ENCODE measurements at places on chromosomes 11 and 22.

- no peak for DNase-seq
Observed at GRCh38 chr11:64804346-64805210, 1.6 kb upstream of the MAP4K2 start.

- no peak for DNase-seq
Observed at GRCh38 chr22:20247010-20247505, 21.1 kb downstream of the RTN4R start.

GRCh38 chr11:67644472-67645418 is 5.2 kb upstream of the TBX10 start:
- no peak for DNase-seq

GRCh38 chr11:537622-538430 is 499 bp downstream of the LRRC56 start:
- DNase-seq = no peak

- DNase-seq = no peak
Observed at GRCh38 chr11:134082990-134083389, 14.1 kb downstream of the JAM3 start.

DNA sequence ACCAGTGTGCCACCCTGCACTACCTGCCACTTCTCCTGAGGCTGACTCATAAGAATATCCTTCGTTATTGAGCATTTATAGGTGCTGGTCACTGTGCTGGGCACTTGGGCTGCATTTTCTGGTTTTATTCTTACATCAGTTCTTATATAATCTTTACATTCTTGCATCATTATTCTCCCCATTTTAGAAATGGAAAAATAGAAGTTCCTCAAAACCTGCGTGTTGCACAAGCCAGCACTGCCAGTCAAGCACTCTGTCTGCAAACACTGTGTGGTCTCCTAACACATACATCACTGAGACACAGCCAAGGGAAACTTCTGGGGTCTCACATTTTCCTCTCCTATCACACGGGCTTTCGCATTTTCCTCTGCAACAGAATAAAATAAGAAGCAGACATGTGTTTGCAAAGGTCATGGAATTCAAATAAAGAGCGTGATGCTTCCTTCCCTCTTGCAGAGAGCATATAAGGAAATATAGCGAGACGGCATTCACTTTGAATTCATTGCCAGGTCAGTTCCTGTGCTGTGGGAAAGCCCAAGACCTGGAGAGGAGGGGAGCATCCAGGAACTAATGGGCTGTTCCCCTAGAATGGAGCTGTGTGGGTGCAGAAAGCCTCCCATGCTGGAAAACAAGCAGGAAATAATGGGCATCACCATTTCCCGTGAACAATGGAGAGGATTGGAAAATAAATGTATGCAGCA is 73.9 kb upstream of the SEZ6L start:
- DNase-seq = no peak

GRCh38 chr11:46222490-46223251 is 54.8 kb upstream of the CREB3L1 start:
- DNase-seq = no peak

DNA sequence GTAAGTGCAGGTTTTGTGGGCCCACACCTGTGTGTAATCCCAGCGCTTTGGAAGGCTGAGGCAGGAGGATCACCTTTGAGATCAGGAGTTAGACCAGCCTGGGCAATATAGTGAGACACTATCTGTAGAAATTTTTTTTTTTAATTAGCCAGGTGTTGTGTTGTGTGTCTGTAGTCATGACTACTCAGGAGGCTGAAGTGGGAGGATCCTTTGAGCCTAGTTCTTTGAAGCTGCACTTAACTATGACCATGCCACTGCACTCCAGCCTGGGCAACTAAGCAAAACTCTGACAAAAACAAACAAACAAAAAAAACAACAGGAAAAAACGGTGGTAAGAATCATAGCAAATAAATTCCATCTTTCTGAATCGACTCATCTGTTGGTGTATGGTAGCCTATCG is 268.6 kb upstream of the PDGFD start:
- no peak for DNase-seq

GRCh38 chr11:30774496-30775232 is 188.5 kb upstream of the MPPED2 start:
- no peak for DNase-seq

- DNase-seq = no peak
Observed at GRCh38 chr11:107397357-107397756, 60.3 kb downstream of the CWF19L2 start.

GRCh38 chr11:127651888-127652221 is 651.3 kb upstream of the KIRREL3 start:
- no peak for DNase-seq

DNA sequence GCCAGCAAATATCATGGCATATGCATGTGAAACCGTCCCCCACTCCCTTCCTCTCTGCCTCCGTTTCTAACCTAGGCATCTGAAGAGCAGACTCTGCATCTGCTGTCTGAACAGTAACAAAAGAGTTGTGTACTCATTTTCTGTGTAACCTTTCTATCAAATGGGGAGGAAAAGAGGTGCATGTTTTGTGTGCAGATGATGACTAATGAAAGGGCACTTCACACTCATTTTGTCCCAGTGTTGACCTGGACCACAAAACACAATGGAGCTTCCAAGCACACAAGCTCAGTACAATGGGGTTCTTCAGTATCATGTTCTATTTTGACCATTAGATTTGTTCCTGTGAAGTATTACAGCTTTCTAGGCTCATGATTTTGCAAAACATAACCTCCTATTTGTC is 13.0 kb downstream of the JHY start:
- DNase-seq = no peak

DNA sequence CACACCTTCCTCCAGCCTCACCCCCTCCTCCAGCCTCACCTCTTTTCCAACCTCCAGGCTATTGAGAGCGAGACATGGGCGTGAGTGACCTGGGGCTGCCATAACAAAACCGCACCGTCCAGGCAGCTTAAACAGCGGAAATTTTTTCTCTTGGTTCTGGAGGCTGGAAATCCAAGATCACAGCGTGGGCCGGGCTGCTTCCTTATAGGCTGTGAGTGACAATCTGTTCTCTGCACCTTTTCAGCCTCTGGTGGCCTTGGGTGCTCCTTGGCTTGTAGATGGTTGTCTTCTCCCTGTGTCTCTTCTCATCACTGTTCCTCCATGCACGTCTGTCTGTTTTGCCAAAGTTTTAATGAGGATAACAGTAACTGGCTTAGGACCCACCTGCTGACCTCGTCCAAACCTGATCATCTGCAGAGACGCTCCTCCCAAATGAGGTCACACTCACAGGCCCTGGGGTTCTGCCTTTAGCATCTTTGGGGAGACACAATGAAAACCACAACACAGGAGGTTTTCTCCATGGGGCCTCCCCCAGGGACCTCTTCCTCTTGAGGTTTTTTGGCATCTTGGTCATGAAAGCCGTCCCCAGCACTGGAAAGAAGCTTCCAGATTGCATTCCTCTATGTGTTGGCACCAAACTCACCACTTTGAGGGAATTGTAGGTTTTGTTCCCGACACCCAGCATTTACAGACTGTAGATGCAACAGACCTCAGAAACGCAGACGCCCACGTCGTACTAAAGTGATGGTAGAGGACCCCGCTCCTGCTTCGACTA is 878.1 kb downstream of the BRD1 start:
- no peak for DNase-seq

- peak; percentile 56 for DNase-seq
Observed at GRCh38 chr11:59556115-59556916, 45.0 kb downstream of the OR4D9 start.

DNA sequence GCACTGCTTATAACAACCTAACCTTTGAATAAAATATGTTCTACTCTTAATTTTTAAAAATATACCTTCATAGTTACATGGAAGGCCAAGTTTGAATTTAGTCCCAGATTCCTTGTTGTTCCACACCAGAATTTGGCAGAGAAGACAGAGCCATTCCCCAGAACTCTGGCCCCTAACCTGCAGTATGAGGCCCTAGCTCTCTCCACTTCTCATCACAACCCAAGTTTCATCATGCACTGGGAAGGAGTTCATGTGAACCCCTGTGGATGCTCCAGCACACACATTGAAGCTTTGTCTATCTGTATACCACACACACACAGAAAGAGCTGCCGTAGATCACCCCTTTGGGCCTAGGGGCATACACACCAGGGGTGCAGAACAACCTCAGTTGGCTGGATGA is 10.6 kb upstream of the BBOX1 start:
- no peak for DNase-seq

DNA sequence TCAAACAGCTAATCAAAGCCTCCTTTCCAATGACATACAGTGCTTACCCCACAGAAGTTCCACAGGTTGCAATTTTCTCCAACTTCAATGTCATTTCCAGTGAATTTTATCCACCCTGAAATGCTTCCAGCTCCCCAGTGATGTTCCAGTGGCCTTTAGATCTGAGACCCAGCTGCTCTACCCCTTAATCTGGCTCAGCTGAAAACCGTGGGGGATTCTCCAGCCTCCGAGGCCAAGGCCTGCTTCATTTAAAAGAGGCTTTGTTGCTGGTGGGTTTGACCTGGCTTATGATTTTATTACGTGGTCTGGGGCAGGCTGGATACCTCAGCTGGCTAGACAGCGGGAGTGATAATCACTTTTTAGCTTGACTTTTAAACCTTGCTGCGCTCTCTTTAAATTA is 10.9 kb downstream of the HEPHL1 start:
- DNase-seq = no peak

DNA sequence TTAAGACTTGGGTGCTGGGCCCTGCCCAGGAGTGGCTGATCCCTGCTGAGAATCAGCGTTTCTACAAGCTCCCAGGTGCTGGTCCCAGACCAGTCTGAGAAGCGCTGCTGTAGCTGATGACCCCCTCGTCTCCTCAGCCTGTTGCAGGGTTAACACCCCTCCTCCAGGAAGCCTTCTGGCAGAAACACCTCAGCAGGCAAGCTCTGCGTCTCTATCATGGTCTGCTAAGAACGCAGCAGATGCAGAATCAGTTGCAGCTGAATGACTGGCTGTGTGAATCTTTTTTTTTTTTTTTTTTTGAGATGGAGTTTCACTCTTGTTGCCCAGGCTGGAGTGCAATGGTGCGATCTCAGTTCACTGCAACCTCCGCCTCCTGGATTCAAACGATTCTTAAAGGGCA is 132.5 kb downstream of the CACNA1I start:
- DNase-seq = no peak

DNA sequence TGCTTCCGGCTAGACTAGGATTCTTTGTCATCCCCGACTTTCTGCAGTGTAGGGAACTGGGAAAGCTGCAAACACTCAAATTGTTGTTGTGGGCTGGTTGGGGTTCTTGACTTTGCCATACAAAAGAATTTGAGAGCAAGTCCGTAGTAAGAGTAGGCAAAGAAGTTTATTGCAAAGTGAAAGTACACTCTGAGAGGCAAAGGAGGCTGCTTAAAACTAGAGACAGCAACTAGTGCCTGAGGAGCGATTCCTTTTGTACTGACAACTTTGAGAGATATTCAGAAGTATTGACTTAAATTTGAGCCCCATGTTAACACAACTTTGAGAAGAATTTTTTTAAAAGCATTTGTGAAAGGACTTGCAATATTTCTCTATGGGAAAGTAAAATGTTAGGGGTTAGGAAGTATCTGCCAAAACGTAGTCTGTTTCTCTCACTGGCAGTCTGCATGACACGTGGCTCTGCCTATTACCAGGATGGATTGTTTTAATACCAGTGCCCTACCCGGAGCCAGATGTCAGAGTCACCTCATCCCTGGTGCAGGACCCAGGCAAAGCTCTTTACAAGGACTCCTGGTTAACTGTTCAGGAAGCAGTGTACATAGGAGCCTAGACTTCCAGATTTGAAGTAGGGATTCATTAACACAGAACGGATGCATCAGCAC is 85.0 kb upstream of the CLPB start:
- DNase-seq = peak; percentile 20

DNA sequence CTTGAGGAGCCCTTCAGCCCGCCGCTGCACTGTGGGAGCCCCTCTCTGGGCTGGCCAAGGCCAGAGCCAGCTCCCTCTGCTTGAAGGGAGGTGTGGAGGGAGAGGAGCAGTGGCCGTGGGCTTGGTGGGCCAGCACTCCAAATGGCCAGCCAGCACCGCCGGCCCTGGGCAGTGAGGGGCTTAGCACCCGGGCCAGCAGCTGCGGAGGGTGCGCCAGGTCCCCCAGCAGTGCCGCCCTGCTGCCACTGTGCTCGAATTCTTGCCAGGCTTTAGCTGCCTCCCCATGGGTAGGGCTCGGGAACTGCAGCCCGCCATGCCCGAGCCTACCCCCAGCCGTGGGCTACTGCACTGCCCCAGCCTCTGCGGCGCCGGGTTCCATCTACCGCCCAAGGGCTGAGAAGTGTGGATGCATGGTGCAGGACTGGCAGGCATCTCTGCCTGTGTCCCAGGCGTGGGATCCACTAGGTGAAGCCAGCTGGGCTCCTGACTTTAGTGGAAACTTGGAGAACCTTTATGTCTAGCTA is 82.7 kb downstream of the KCNA4 start:
- DNase-seq = no peak

DNA sequence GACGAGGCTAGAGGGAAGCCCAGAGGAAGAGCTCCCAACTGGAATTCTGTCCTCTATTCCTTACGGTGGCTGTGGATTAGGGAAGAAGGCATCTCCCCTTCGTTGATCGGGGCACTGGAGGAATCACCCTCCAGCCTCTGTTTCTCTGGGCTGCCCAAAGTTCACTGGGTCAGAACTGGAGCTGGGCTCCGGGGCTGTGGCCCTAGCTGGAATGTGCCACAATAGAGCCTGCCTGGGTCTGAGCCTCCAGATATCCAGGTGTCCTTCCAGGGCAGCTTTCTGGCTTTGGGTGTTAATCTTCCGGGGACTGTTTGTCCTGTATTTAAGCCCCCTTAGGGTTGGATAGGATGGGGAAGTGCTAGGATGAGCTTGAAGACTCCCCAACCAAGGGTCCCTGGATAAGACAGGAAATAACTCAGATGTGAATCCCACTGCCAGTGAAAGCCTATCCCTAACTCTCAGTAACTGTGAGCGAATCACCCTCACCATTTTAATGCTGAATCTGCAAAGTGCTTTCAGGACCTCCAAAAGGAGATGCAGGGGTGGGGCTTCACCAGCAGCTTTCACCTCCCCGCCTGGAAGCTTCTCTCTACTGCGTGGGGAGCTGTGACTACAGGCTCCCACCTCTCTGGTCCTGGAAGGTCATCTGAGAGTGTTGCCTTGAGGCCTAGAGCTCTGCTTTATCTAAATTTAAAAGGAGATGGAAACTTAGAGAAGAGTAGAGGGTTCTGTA is 9.5 kb downstream of the YPEL4 start:
- DNase-seq = no peak

All from CD4-positive, alpha-beta T cell treated with Interleukin-2 at 100 ng/mL for 4 hours (primary cell).